H54 (cell line): ENCODE measurements at places on chromosomes 13 and 19.

DNA sequence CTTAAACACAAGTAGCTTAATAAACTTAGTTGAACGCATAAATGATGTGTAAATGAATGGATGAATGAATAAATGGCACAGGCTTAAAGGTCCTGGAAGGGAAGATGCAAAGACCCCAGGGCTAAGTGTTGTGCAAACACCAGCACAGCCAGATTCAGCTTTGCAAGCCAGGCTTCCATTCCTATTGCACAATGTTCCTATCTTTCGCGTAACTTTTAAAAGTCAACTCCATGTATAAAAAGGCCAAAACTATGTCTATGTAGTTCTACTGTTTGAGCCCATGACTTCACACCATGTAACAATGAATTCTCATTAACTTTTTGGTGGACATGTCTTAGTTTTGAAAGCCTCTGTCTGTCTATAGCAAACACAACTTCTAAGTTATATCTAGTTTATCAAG is 226.0 kb downstream of the NALCN start:
- no peak for DNase-seq

DNA sequence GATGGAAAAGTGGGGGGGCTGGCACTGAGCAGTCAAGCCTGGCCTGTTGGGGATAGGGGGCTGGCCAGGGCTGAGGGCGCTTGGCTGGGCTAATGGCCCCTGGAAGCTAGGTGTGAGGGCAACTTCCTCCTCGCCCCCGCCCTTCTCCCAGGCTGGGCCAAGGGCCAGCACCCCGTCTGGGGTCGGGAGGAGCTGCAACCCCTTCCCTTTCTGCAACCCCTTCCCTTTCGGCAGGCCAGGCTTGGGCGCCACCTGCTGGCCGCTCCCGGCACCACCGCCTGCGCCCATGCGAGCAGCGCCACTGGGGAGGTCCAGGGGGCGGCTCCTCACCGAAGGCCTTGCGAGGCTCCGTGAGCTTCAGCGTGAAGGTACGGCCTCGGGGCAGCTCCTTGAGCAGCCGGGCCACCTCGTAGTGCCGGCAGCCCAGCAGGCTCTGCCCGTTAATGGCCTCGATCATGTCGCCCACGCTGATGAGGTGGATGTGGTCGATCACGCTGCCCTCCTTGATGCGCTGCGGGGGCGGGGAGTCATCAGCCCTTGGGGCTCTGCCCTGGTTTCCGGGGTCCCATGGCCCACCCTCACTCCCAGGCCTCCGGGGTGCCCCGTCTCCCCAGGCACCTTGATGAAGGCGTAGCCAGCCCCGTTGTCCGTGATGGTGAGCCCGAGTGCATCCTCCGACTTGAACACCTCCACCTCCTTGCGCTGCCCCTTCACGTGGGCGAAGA is 5.0 kb upstream of the PTGER1 start:
- no peak for DNase-seq

DNA sequence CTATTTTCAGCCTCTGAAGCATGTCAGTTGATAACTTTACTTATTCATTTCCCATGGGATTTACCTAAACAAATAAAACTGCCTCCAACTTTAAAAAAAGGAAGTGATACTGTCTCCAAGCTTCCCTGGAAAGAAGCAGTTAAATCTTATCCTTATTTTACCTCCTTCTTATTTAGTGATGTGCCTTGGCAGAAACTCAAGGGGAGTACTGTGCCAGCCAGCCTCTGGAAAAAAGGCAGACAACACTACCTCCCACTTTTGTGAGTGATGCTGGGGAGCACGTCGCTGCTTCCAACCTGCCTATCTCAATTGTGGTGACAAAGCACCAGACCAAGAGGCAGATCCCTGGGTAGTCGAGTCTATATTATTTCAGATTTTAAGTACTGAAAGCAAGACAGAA is 765.6 kb downstream of the DIAPH3 start:
- DNase-seq = no peak

- DNase-seq = peak; percentile 84
Observed at GRCh38 chr13:111474136-111475002, 153.9 kb downstream of the TEX29 start.

DNA sequence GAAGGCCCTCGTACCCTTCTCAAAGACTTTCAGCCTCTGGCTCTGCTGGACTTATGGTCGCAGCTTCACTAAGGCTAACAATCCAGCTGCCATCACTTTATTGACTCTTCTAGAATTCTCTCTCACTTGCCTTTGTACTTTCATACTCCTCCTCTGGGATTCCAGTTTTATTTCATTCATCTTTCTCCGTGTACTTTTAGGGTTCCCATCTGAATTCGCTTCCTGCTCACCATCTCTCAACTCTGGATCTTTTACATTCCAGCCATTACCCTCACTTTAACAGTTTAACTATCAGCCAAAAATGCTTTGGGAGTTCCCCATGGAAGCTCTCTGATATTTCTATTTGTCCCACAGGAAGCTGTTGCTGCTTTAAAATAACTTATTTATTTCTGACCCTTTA is 149.3 kb upstream of the KL start:
- no peak for DNase-seq

- DNase-seq = no peak
Observed at GRCh38 chr19:33333642-33334041, 31.3 kb upstream of the CEBPA start.

DNA sequence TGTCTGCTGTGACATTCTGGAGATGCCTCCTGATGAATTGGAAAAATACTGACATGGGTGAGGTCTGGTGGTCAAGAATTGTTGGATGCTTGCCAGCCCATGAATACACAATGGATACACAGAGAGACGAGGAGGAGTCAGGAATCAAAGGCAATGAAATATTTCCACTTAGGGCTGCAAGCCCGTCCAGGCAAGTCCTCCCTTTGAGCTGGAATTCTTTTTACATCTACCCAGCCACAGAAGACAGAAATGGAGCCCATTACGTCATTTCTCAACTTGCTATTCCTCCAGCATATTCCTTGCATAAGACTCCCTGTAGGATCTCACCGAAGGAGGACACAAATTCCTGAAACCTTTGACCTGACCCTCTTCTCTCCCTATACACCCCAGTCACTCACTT is 15.7 kb upstream of the IGFL4 start:
- no peak for DNase-seq

DNA sequence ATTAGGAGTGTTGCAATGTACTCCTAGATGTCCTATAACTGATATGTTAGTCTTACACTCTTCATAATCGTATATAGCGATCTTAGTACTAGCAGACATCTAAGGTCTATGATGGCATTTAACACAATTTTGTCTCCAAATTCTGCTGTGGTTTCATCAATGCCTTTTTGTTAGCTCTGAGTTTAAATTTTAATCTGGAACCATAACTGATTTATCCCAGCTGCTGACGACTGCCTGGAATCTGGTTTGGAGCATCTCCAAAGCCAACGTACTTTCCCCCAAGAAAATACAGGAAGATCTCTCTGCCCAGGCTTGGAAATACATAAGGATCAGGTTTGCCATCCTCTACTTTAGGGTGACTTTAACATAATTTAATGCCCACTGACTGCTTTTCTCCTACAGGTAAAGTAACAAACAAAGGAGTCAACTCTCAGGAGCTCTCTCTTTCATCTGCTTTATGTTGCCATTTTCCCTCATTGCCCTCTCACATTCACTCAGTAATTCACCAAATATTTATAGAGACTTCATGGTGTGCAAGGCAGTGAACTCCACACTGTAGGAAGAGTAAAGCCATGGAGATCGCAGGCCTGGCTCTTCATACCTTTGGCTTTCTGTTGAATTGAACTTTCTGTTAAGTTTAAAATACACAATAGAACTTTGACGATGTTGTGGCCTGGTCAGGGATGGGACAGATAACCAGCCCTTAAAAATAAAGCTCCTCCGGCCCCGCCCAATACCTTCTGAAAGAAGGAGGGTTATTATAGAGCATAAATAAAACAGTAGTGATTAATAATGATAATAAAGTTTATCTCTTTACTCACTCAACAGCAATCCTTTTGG is 23.3 kb upstream of the SPART start:
- no peak for DNase-seq

DNA sequence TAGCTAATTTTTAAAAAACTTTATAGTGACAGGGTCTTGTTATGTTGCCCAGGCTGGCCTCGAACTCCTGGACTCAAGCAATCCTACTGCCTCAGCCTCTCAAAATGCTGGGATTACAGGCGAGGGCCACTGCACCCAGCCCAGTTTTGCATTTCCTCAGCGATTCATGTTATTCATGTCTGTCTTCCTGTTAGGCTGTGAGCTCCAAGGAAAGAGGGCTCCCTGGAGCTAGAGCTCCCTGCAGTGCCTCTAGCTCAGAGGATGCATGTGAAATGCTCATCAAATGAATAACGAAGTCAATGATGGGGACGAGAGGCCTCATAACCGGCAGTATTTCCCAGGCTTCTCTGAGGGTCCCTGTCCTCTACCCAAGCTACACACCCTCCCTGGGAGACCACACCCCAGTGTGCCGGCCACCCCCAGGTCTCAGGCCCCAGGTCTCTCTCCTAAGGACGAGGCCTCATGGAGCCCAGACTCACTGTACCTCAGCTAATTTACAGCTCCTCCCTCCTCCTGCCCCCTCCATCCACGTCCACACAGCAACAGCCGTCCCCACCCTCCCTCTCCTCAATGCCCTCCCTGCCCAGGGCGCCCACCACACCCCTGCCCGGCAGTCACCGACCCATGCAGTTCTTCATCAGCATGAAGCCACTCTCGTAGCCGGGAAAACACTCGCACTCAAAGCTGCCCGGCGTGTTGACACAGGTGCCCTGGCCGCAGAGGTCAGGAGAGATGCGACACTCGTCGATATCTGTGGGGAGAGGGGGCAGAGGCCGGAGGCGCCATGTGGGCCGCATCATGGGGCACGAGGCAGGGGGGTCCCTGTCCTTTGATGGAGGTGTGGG is 28.5 kb downstream of the FBN3 start:
- no peak for DNase-seq

- DNase-seq = no peak
Observed at GRCh38 chr13:79423801-79424642, 18.0 kb upstream of the RBM26 start.

DNA sequence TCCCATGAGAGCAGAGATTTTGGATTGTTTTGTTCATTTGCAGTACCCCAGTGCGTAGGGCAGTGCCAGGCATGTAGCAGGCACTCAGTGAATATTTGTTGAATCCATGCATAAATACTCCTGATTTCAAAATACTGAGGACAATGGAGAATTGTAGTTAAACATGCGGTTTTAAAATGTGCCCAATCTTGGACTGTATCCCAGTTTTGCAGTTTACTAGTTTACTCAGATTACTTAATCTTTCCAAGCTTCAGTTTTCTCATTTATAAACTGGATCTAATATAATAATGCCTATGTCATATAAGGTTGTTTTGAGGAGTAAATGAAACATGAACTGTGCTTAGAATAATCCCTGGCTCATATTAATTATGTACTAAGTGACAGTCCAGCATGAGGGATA is 39.0 kb downstream of the RCBTB2 start:
- DNase-seq = no peak

- no peak for DNase-seq
Observed at GRCh38 chr19:35860818-35861639, 4.3 kb downstream of the KIRREL2 start.

GRCh38 chr19:35436477-35437405 is 11.3 kb upstream of the FFAR2 start:
- peak; percentile 38 for DNase-seq

- DNase-seq = no peak
Observed at GRCh38 chr13:102978168-102978567, 88.0 kb downstream of the SLC10A2 start.

DNA sequence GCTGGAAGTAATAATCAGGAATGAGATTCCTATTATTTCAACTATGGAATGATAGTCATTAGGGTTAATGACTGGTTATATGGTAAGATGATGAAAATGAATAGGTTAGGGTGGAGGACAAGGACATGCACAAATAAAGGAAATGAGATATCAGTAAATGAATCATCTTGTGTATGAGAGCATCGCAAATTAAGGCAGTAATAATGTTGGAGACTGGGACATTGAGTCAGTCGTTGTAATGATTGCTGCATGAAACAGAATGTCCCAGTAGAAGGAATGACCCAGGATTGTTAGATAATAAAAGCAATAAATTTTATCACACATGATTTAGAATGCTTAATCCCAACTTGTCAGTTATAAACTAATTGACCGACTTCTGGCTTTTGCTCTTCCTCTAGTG is 1733.7 kb upstream of the PCDH20 start:
- no peak for DNase-seq

DNA sequence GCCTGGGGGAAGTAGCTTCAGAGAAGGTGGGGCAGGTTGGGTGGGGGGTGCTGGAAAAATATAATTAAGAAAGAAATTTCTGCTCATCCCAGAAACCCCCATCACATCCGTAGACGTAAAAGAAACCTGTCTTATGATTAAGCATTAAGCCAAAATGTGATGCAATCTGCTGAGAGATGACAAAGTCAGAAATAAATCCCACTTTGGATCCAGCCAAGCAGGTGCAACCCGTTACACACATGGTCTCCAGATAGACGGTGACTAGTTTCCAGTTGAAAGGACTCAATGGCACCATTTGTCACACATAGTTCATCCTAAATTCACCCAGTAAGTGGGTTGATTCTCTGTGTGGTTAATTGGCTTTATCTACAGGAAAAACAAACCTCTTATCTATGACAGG is 34.1 kb downstream of the PSG5 start:
- no peak for DNase-seq

GRCh38 chr13:45119469-45119990 is 780 bp upstream of the GTF2F2 start:
- DNase-seq = peak; percentile 22

DNA sequence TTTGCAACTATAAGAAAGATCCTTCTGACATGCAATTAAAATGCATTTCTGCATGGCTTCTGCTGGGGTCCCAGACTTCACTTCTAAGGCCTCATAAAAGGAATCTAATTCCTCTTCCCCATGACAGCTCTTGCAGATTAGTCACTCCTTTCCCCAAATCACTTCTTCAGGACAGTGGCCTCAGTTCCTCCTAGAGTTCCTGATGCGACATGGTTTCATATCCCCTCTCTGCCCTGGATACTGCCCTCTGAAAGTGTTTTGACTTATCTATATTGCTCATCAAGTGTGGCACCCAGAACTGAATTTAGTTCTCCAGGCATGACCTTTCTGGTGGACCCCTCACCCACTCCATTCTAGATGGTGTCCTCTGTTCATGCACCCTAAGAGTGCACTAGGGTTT is 238.1 kb downstream of the FOXO1 start:
- no peak for DNase-seq
